ENCODE measurements at places on chromosomes 7 and 10. TPM values are rescaled to one million over a fixed set of nuclear protein-coding genes. Genes with fewer than 3 reads are reported as not detected.

The MRC1 gene
- total RNA-seq = 51.0 TPM

The PRRT4 gene
- total RNA-seq = 0.83 TPM

The OR2A1 gene
- total RNA-seq = 0.16 TPM

The ACHE gene
- 7.2 TPM for total RNA-seq

The AHR gene
- 41.8 TPM for total RNA-seq

The GSDME gene
- 11.9 TPM for total RNA-seq

The MOGAT3 gene
- total RNA-seq = not detected

The RTKN2 gene
- not detected for total RNA-seq

The SLC26A3 gene
- total RNA-seq = 12.0 TPM

The ZNF716 gene
- not detected for total RNA-seq

The EPHB4 gene
- 27.3 TPM for total RNA-seq

The SYT15B gene
- 0.27 TPM for total RNA-seq

The ZNF425 gene
- 3.4 TPM for total RNA-seq

The NKX6-2 gene
- total RNA-seq = not detected

The HOXA11 gene
- 23.2 TPM for total RNA-seq

The CPN1 gene
- not detected for total RNA-seq

The ACSM6 gene
- total RNA-seq = not detected

The SCIN gene
- 0.28 TPM for total RNA-seq

The WNT8B gene
- not detected for total RNA-seq

The CDC14C gene
- not detected for total RNA-seq

The CTNNA3 gene
- 4.6 TPM for total RNA-seq

The MARVELD1 gene
- 40.7 TPM for total RNA-seq

The UPK3B gene
- 0.71 TPM for total RNA-seq

The AKR1E2 gene
- 32.5 TPM for total RNA-seq

The ARL4A gene
- 42.8 TPM for total RNA-seq

The EBF3 gene
- 4.3 TPM for total RNA-seq

The HOGA1 gene
- not detected for total RNA-seq

The FAM25A gene
- total RNA-seq = not detected

The SLC26A5 gene
- 0.33 TPM for total RNA-seq

The KIF20B gene
- 1.7 TPM for total RNA-seq

The MYO1G gene
- total RNA-seq = 1.1 TPM

The TMEM213 gene
- total RNA-seq = not detected

The ADARB2 gene
- 5.9 TPM for total RNA-seq

The RELN gene
- total RNA-seq = 3.5 TPM

The PCDH15 gene
- total RNA-seq = 0.71 TPM

The CRHR2 gene
- not detected for total RNA-seq

The MSMB gene
- total RNA-seq = not detected

The SPDYE6 gene
- not detected for total RNA-seq

The LRIT2 gene
- total RNA-seq = not detected

The UPF2 gene
- 29.9 TPM for total RNA-seq

The PLXDC2 gene
- total RNA-seq = 31.0 TPM

The CXCL12 gene
- total RNA-seq = 111 TPM

The RHOBTB1 gene
- total RNA-seq = 17.5 TPM

The GJD4 gene
- total RNA-seq = not detected

The C7orf33 gene
- not detected for total RNA-seq

The PCLO gene
- 1.6 TPM for total RNA-seq

Data from sigmoid colon (tissue), 7 donors.